ENCODE measurements at places on chromosomes 3 and 15.

- DNase-seq: no peak
Observed at GRCh38 chr3:130522399-130522798, 5.4 kb downstream of the COL6A6 start.

DNA sequence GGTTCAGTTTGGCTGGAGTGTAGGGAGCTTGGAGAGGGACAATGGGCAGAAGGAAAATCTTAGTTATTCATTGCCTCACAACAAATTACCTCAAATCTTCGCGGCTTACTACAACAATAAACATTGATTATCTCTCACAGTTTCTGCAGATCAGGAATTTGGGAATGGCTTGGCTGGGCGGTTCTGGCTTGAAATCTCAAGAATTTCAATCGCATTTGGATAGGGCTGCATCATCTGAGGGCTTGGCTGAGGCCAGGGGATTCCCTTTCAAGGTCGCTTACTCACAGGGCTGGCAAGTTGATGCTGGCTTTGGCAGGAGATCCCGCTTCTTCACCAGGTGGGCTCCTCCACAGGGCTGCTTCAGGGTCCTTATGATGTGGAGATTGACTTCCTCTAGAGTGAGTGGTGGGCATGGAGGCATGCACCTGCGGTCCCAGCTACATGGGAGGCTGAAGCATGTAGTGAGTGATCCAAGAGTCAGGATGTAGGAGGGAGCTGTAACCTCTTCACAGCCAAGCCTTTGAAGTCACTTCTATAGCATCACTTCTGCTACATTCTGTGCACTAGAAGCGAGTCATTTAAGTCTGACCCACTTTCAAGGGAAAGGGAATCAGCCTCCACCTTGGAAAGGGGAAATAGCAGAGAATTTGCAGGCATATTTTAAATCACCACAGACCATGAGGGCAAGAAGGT is 63.1 kb downstream of the CDC25A start:
- DNase-seq: no peak

GRCh38 chr15:55003965-55004873 is 192.5 kb downstream of the RSL24D1 start:
- DNase-seq: no peak

GRCh38 chr3:46895204-46895660 is 17.7 kb downstream of the PTH1R start:
- peak; percentile 70 for DNase-seq

DNA sequence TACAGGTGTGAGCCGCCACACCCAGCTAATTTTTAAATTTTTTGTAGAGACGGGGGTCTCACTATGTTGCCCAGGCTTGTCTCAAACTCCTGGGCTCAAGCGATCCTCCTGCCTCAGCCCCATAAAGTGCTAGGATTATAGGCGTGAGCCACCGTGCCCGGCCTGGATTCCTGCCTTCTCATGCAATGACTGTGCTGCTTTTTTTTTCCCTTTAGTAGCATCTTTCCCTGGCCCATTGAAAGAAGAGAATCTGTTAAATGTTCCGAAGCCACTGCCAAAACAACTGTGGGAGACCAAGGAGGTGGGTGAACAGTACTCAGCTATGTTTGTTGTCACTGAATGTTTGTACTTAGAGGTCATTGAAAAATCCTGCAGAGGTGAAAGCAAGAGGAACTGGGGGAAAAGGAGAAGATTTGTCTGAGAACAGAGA is 88.0 kb downstream of the CRTC3 start:
- no peak for DNase-seq

DNA sequence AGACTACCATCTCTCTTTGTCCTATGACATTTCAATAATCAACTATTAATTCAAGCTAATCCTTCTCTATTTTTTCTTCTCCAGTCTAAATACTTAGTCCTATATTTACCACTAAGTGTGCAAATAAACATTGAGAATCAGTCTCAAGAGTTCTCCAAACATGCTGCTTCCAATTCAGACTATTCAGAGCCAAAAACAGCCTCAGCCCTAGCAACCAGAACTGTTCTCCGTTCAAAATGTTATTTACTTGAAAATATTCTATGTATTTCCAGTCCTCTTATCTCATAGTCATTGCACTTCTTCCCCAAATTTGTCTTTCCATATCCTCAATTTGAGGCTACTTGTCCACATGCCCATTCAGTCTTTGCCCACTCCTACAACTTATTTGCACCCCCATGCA is 805.5 kb downstream of the IGSF11 start:
- no peak for DNase-seq

DNA sequence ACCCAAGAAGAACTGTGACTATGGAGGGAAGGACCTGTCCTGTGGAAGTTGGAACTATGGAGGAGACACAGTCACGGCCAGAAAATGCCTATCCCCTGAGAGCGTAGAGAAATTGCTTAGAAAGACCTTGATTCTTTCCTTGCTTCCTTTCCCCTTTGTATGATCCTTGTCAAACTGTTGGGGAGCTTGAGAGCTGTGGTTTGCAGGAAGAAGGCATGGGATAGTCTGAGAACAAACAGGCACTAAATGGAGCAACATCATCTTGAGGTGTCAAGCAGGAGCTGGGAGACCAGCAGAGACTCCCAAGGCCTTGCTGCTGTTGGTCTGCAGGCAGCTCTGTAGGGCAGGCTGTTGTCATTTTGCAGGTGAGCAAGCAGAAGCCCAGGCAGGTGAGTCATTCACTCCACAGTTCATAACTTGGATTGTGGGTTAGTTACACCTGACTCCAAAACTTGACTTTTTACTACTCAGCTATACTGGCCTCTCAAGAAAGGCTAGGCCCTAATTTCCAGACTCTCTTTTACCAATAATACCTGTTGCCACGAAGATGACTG is 298.9 kb downstream of the LRTM1 start:
- DNase-seq: no peak

DNA sequence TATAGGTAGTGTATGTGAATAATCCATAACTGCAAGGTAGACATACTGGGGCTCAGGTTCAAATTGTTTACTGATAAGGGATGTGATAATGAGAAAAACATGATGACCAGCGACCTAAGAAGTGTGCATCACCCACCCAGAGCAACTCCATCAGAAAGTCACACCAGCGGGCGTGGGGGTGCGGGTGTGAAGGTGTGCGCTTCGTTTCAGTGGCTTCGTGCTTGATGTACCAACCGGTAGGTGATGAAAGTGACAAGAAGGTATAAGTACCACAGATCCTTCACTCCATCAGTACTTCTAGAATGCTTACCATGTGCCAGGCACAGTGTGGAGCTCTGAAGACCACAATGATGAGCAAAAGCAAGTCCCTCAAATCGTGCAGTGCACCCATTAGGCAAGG is 11.2 kb downstream of the ANP32A start:
- no peak for DNase-seq

GRCh38 chr3:20336572-20336971 is 150.6 kb upstream of the SGO1 start:
- DNase-seq: no peak

- peak; percentile 44 for DNase-seq
Observed at GRCh38 chr3:66276705-66277274, 56.0 kb downstream of the SLC25A26 start.

GRCh38 chr15:53911431-53911830 is 66.8 kb upstream of the UNC13C start:
- DNase-seq: no peak

GRCh38 chr3:27467545-27467944 is 16.6 kb downstream of the SLC4A7 start:
- no peak for DNase-seq

DNA sequence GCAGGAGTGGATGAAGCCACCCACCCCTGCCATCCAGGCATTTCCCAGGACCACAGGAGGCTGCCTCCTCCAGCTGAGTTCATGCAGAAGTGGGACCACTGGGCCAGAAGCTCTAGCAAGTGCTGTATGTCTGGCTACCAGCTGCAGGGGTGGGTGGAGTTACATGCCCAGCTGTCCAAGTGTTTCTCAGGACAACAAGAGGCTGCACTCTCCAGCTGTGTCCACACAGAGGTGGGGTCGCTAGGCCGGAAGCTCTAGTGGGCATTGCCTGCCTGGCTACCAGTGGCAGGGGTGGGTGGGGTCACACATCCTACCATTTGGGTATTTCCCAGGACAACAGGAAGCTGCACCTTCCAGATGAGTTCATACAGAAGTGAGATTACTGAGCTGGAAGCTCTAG is 234.0 kb upstream of the PPP2R3A start:
- no peak for DNase-seq

DNA sequence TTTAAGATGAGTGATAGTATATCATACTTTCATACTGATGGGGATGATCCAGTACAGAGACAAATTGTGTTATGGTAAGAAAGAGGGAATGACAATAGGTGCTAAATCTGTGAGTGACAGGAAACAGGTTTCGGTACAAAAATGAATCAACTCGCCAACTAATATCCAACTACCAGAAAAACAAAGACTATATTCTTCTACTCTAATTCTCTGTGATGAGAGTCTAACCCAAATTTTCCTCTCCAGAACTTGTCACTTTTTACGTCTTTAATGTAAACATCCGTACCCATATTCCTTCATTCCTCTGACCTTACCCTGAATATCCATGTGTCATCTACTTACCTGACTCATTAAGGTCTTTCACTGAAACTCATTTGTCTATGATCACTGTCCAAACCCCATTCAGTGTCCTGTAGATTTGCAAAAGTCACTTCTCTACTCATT is 39.6 kb downstream of the SCAPER start:
- no peak for DNase-seq

DNA sequence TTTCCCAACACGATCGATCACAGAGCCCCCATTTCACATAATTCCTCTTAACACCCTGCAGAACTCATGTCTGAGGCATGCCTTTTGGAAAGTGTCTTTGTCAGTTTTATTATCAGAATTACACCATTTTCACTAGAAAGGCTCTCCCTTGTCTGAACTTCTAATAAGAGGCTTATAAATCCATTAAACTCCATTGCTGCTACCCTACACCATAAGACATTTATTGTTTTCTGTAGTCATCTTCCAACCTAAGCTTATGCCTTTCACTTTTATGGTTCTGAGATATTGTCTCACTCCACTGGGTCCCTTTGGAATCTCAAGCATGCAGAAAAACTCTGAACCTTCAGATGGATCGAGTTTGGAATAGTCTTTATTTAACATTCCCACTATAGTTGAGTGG is 50.2 kb upstream of the TPM1 start:
- no peak for DNase-seq

GRCh38 chr3:14841836-14842235 is 23.1 kb downstream of the FGD5 start:
- no peak for DNase-seq

DNA sequence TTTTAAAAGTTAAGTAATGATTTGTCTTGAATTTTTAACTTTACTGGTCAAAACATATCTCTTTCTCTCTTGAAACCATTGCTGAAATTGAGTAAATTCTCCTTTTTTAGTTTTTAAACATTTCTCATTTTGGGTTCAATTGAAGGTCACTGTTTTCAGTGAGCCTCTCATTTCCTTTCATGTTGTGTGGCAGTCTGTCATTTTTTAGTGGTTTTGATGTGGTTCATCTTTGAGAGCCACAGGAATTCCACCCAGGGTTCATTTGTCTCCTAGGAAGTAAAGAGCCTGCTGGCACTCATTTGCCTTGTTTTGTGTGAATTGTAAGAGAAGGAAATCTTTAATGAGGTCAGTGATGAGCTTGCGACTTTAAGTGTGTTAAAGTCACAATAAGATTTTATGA is 10.4 kb downstream of the CLDN11 start:
- DNase-seq: no peak

- DNase-seq: no peak
Observed at GRCh38 chr3:32844322-32844654, 26.5 kb downstream of the TRIM71 start.

DNA sequence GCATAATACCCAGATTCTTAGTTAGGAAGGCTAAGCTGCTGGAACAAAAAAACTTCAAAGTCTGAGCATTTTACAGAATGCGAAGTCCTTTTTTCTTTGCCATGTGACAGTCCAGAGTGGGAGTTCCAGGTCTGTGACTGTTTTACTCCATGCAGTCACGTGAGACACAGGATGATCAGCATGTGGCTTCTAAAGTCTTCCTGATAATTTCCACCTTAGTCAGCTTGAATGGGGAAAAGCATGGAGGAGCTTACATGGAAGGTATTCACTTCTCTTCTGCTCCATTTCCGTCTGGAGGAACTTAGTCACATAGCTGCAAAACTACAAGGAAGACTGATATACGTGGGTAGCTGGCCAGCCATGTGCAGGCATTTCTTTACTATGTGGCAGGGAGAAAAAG is 1.7 kb downstream of the SNTN start:
- no peak for DNase-seq

DNA sequence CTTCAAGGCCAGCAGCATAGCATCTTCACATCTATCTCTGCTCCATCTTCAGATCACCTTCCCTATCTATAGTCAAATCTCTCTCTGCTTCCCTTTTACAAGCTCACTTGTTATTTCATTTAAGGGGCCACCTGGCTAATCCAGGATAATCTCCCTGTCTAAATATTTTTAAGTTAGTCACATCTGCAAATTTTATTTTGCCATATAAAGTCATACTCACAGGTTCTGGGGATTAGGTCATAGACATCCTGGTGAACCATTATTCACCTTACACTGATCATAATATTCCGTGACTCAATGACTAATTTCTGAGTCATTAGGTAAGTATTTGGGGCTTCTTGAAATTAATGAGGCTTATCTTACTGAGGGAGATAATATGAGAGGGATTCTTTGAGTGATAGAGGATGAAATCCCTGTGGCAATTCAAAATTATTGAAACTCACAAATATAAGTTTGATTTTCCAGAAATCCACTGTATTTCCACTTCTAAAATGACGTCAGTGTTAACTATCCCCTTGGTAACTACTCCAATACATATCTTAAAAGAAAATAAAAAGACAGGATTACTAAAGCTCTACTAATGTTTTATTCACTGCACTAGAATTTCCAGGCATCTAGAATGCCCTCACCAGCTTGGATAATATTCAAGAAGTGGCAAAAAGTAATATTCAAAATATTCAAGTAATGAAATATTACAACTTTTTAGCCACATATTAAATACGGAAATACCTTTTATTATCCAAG is 93.7 kb upstream of the RBMS3 start:
- DNase-seq: no peak

- peak; percentile 67 for DNase-seq
Observed at GRCh38 chr3:56878074-56878473, 76.3 kb upstream of the ARHGEF3 start.

DNA sequence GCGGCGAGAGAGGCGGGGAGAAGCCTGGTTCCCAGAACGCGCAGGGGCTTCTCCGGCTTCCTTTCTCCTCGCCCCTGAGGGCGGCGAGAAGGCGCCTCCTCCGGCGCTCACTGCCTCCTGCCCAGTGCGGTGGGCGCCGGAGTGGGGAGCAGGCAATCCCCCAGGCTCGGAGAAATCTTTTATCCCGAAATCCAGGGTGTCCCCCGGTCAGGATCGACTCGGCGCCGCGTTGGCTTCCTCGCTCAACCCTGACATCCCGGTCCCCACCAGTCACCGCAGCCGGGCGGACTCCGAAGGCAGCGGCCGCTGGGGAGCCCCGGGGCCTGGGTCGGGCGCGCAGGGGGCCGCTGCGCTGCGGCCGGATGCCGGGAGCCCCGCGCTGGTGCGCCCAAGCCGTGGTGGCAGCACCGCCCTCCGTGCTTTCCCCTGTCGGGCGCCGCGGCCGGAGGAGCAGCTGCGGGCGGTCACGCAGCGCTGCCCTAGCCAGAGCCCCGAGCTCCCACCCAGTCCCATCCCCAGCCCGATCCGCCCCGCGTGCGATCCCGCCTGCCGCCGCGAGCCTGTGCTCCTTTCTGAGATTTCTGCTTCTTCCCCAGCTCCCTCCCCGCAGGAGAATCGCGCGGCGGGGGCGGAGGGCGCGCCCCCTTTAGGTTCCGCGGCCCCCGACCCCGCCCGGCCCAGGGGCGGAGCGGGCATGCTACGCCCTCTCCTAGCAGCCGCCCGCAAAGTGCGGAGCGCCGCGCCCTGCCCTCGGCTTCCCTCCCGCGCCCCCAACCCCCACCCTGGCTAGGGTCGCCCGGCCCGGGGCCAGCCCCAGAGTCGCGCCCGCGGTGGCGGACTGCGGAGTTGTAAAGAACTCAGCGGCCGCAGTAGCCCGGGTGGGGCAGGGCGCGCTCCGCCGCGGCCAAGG is 683 bp upstream of the CACNA2D3 start:
- DNase-seq: no peak

All from stimulated activated CD4-positive, alpha-beta T cell treated with anti-CD3 and anti-CD28 coated beads, Interleukin-1b, Interleukin-23, amount 100 ng/mL, for 48 hours (primary cell).